ENCODE measurements at places on chromosomes 5 and 9. TPM values are rescaled to one million over a fixed set of nuclear protein-coding genes. Genes with fewer than 3 reads are reported as not detected.

- no peak overlapping the region for H3K27ac ChIP-seq
- no peaks in the 10 kb centered on the region for H3K36me3 ChIP-seq
- peaks cover 2% of the 10 kb centered on the region for H3K4me1 ChIP-seq
- DNase-seq, result no peak
- no peaks in the 10 kb centered on the region for H3K27me3 ChIP-seq
Observed at GRCh38 chr9:13487936-13488335, 208.4 kb upstream of the MPDZ start.

DNA sequence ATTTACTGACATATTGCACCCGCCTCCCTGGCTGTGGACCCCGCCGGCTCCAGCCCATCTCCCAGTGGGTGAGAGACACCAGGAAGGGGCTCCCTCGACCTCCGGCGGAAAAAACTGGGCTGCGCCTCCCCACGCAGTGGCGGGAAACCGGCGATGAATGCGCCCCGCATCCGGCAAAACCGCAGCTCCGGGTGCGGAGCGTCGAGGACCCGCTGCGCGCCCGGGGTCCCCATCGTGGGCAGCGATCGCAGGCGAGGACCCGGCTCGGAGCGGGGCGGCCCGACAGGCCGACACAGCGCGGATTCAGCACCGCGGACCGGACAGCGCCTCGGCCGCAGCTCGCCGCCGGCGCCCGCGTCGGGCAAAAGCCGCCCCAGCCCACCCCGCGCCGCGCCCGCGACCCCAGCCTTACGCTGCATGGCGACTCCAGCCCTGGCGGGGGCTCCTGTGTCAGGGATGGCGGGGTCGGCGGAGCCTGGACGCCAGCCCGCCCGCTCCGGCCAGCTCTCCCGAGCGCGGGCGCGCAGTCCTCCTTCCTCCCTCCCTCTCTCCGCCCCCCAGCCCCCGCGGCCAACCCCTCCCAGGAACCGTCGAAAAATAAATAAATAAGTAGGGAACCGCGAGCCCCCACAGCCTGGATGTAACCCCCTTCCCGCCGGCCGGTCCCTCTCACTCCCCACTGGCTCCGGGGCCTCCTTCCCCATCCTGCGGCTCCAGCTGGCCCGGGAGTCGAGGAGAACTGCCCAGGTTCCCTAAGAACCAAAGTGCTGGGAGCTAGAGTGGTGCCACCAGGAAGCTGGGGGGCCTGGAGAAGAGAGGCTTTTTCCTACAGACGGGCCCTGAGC, 3.1 kb downstream of the LHX3 start:
- H3K27ac ChIP-seq, result no peak overlapping the region
- DNase-seq, result no peak
- H3K4me3 ChIP-seq, result no peak overlapping the region
- no peaks in the 10 kb centered on the region for H3K4me1 ChIP-seq

DNA sequence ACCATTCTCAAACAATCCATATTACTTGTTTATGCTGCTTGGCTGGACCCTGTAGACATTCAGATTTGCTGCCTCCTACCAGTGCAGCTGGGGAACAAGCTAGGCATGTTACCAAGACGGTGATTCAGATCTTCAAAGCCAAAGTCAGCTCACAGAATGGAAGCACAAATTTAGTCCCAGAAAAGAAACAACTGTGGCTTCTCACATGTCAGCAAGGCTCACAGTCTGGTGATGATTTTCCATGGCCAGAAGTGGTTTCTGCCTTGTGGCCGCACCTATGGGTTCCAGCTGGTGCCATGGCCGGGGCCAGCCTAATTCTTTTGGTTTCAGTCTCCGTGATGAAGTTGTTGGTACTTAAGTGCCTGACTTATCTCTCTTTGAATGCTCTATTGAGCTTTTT, 182.2 kb downstream of the TMC1 start:
- no peak overlapping the region for H3K27ac ChIP-seq
- H3K27me3 ChIP-seq, result no peaks in the 10 kb centered on the region
- no peak overlapping the region for H3K4me3 ChIP-seq

NRARP gene
- total RNA-seq, result 13.8 TPM

ASS1 gene
- total RNA-seq, result 72.0 TPM

PTGDS gene
- 37.9 TPM for total RNA-seq

All from ovary (tissue), 10 donors.